ENCODE measurements at places on chromosomes 12 and 14.

DNA sequence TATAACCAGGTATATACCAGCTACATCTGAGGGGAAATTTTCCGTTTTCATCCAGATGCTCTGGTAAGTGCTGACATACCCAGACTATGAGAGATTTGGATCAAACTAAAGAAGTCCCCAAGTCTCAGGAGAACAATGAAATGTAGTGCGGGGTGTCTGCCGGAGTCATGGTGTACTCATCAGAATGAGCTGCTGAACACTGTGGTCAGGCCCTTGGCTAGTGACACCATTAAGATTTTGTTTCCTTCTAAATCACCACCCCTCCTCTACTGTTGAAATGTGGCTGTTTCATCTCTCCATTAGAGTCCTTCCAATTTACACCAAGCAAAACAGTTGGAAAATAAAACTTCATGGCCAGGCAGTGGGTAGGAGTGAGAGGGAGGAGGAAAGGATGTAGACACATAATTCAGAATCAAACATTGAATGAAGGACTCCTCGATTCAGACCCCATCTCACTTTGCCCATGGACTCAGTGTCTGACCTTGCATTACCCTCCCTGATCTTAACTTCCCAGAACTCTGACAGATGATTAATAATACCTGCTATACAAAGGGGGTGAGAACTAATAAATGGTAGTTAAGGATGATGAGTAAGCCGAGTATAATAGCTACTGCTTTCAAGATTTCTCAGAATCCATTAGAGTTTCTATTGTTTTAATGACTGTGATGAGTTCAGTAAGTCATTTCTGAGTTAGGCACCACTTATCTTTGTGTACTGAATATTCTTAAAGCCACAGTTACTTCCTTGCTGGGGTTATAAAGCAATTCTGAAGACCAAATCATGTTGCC, 127.4 kb downstream of the CRADD start:
- no peak for DNase-seq

- DNase-seq: no peak
These were observed 132.2 kb downstream of the ASCL4 start for GRCh38 chr12:107906707-107907106.

DNA sequence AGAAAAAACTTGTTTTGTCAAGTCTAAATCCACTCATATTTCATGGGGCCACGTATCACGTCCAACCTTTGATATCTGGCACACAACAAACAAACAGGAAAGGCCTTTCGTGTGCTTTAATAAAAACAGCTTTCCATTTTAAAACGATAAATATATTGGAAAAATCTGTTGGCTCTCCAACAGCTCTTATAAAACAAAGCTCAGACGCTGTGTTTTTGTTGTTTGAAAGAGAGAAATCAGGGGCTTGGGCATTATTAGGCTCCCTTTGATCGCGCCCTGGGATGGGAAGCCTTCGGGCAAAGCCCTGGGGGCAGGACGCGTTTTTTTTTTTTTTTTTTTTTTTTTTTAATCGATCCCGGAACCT, 429 bp upstream of the PLEKHA5 start:
- DNase-seq: no peak

DNA sequence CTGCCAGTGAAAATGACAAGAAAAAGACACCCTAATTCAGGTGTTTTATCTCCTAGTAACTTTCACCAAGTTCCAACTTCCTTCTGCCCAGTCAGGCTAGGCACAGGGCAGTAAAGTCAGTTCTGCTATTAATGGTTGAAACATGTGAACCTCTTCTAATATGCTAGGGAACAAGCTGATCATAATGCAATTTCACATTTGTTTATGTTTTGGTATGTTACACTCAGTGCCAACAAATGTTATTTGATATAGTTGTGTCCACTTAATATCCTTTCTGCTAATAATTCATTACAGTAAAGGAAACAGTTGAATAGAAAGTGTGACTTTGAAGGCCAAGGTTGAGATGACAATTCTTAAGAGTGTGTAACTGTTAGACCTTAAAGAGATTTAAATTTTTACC, 17.2 kb downstream of the NT5DC3 start:
- no peak for DNase-seq

DNA sequence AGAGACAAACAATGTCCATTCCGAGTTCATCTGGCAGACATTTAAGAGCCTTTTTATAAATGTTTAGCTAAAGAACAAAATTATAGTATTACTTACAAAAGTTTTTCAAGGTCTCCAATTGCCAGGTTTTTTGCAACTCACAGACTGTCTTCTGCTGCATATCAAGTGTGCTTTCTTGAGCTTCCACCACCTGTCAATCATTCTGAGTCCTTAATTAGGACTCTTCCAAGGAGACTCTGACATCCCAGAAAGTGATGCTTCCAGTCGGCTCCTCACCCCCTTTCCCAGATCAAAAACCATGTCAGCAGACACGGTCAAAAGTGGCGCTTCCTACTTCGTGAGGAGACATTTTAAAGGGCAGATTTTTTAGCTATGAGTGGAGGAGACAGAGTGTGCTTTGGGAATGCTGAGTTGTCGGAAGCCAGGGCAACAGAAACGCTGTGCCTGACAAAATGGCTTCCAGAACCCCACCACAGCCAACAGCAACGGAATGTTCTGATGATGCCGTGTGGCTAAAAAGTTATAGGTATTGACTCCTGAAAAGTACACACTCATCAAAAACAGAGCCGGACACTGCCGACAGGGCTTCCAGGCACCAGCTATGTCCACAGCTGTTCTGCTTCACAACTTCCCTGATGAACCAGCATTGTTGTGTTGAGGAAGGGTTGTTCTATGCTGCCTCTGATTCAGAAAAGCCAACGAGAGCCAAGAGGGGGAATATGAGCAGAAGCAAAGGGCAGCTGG, 116.1 kb upstream of the SLC35F4 start:
- no peak for DNase-seq

DNA sequence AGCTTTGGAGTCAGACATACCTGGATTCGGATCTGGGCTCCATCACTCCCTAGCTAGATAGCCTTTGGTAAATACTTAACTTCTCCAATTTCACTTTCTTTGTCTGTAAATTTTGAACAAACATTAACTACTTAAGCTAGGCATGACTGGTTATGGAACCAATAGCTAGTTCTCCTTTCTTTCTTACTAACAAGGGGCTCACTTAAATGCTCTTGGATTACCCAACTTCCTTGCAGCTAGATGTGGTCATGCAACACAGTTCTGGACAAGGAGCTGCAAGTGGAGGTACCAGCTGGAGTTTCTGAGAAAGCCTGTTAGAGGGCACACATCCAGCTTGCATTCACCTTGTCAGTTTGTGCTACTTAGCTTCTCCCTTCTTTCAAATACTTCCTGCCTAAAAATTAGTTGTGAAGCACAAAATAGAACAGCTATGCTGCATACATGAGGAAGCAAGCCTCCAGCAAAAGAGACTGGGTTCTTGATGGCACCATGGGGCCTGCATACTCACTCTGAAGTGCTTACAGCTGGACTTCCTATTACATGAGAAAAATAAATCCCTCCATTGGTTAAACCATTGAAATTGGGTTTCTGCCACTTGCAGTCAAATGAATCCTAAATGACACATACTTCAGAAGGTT, 210.1 kb upstream of the EEA1 start:
- no peak for DNase-seq

DNA sequence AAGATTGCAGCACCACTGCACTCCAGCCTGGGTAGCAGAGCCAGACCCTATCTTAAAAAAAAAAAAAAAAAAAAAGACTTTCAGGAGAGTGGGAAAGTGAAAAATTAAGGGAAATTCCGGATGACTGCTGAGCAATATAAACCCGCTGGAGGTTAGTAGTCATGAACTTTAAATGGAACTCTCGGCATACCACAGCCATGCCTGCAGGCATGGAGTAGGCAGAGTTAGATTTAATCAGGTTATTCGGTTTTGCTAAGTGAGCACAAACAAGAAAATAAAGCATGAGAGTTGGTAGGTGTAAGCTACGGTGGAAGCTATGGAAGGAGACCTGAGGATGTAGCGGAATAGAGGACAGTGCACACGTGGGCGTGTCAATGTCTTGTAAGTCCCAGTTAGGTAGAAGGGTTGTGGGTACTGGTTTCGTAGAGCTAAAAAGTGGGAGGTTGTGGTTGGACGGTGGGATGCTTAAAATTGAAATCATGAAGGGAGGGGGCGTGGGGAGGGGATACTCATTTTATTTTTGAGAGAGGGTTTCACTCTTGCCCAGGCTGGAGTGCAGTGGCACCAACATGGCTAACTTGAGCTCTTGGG, 11.8 kb upstream of the TUBA1C start:
- DNase-seq: no peak

All from activated T-cell treated with anti-CD3 and anti-CD28 coated beads for 4 hours (primary cell).